Central memory CD4-positive, alpha-beta T cell (primary cell): ENCODE measurements at places on chromosomes 5 and 9.

DNA sequence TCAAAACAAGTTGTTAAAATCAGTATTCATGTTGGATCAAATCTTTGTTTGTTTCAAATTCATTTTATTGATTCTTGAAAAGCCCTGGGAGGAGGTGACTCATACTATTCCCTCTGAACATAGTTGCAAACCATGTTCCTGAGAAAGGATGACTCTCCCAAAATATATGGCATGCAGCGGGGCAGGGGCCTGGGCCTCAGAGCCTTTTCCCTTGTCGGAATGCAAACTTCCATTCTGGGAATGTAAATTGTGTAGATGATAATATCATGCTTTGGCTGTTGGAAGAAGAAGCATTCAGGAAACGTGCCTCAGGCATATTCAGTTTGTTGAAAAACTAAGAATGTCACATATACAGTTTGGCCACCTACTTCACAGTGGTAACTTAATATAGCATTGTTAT is 242.0 kb downstream of the AUH start:
- DNase-seq = no peak

GRCh38 chr5:118257066-118257465 is 731.3 kb downstream of the DTWD2 start:
- DNase-seq = no peak

DNA sequence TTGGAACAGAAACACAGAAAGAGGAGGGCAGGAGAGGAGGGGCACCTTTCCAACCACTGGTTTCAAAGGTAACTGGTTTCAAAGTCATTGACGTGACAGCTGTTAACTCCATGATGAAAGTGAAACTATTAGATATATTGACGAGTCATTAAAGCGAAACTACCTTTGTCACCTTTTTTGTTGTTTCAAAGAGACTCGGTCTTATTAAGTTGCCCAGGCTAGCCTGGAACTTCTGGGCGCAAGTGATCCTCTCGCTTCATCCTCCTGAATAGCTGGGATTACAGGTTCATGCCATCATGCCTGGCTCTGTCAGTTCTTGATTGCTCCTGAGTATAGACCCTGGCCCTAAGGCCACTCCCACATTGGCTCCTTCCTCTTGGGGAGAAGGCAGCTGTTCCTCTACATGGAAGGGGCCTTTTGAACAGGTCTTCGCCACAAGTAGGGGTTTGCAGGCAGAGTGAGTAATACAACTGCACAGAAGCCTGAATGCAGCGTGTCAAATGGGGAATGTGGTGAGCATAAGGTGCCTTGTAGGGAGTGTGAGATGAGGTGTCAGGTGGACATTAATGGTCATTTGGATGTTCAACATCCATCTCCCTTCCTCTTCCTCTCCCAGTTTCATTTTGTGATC is 3.4 kb upstream of the F12 start:
- peak; percentile 58 for DNase-seq

- DNase-seq = no peak
Observed at GRCh38 chr5:111704452-111705085, 52.4 kb downstream of the NREP start.

DNA sequence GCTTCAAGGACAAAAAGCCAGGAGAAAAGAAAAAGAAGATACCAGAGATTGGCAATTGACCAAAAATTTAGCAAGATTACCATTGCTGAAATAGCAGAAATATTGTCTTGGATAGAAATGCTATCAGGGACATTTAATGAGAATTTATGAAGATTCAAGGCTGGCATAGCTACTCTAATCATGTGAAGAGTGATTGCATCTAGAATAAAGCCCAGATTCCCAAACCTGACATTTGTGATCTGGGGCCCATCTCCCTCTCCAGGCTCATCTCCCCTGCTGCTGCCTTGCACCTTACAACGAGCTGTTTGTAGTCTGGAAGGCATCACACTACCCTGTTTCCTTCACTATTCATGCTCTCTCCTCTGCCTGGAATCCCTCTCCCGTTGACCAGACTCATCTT is 114.5 kb downstream of the C9orf152 start:
- DNase-seq = no peak

GRCh38 chr9:88308831-88309560 is 79.2 kb upstream of the SPIN1 start:
- no peak for DNase-seq

DNA sequence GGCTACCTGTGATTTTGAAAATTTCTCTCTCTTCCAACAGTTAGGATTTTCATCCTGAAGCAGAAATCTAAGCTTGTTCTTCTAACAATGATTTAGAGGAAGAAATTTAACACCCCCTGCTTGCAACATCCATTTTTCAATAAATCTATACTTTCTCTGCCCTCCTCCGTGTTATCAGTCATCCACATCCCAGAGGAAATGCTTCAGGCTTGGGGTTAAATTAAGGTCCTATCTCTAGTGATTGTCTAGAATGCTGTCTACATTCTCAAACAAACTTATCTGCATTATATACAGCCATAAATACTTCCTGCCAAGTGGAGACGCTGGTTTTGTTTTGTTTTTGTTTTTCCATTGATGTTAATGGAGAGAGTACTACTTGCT is 371.0 kb downstream of the CSNK1G3 start:
- no peak for DNase-seq

GRCh38 chr9:99826579-99826978 is 4.9 kb downstream of the NR4A3 start:
- DNase-seq = no peak

DNA sequence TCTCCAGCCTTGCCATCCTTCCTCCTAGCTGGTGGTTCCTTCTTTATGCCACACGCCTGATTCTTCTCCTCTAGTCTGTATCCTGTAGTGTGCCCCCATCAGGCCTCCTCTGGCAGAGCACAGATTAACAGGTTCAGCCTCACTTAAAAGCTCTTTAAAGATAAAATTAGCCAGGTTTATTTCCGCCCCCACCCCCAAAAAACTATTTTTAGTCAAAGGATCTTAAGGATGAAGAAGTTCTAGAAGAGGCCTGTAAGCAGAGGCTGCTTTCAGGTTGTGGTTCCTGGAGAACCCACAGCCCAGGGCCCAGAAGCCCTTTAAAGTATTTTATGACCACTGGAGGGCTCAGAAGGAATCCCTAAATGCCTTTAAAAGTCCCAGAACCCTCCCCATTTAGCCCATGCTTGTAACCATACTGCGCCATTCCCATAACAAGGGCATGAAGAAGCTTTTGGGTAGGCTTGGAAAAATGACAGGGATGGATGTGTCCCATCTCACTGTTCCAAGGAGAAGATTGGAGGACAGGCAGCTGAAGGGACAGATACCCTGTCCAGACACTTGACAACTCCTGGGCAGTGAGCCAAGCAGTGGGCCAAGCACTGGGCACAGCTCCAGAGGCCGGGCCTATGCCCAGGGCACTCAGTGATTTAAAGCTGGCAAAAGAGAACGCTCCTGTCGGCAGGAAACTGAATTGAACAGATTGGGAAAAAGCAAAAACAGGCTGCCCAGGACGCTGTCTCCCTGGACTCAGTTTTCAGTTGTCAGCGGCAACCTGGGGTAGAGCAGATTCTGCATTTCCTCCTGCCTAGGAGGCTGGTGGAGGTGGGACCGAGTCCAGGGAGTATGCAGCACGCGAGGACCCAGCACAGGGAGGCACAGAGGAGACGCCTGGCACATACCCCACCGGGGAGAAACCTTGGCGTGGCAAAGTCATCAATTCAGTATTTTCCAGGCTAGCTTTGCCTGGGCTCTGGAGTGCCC is 106.3 kb upstream of the SSBP2 start:
- no peak for DNase-seq

GRCh38 chr9:85212209-85212608 is 529.5 kb downstream of the AGTPBP1 start:
- no peak for DNase-seq

GRCh38 chr5:14208071-14209021 is 65.2 kb downstream of the TRIO start:
- DNase-seq = no peak

DNA sequence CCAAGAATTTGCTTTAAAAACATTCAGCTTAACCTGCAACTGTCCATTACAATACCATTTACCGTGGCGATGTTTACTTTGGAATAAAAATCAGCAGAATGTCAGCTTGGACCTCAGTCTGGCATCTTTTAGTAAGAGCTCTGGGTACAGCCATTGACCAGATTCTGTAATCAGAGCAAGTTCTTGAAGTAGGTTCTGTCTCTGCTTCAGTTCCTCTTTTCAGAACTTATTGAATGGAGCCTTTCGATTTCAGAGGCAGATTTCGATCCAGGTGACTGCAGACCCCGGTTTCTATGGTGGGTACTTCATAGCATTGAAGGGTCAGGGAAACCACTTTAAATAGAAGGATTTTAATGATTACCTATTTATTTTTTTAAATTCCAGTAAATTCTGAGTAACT is 53.4 kb upstream of the SV2C start:
- DNase-seq = no peak

GRCh38 chr9:72696511-72696910 is 175.1 kb downstream of the TMC1 start:
- DNase-seq = no peak

GRCh38 chr5:72307573-72307967 is 12.5 kb downstream of the MRPS27 start:
- no peak for DNase-seq

DNA sequence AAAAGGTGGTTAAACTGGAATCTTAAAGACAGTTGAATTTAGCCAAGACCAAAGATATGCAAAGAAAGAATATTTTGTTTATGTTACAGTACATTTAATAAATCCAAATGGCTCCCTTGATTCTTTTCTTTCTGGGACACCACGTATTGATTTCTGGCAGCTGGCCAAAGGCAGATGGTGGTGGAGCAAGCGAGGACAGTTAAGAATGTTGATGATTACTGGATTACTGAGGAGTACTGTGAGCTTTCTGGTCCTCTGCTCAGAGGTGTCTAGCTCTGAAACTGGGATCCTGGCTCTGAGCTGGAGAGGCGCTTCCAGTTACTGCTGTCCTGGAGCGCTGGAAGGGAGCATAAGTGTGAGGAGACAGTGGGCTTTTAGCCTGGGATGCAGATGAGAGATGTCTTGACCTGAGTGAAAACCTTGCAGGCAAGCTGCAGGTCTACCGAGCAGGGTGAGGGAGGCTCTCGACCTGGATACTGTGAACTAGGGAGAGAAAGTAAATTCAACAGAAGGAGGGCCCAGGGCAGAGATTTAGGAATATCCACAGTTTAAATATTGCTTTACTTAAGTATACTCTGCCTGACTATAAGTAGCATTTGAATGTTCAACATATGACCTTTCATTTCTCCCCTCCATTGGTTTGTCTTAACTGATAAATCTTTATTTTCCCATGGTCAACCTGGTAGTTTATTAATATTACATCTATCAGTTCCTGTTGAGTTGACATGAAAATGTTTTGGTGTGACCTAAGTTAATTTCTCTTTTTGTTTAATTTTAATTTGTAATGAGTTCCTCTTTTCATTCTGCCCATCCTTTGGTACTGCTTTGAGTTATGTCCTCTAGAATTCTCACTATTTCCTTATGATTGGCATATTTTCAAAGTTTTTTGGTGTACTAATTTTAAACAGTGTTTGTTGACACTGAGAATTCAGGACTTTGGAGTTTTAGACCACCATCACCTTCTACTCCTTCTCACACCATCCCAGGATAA is 3.7 kb downstream of the SYK start:
- no peak for DNase-seq

DNA sequence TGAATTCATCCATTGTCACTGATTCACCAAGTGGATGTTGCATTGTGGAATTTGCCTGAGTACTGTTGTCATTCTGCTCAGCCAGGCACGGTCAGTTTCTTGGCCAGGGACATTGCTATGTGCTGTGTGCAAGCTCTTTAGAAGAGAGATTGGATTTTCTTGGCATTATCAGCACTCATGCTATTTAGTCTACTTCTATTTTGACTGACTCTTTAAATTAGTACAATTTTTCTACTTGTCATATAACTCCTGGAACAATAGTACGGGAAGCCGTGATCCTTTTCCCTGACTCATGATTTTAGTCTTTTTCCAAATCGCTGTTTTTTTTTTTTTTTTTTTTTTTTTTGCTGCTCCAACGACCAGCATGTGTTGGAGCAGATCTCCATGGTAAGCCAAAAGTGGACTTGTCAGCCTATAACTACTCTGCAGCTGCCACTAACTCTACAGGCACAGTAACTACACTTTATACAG is 129.7 kb downstream of the CDC42SE2 start:
- no peak for DNase-seq

- DNase-seq = no peak
Observed at GRCh38 chr9:19440823-19441580, 32.2 kb downstream of the ACER2 start.

DNA sequence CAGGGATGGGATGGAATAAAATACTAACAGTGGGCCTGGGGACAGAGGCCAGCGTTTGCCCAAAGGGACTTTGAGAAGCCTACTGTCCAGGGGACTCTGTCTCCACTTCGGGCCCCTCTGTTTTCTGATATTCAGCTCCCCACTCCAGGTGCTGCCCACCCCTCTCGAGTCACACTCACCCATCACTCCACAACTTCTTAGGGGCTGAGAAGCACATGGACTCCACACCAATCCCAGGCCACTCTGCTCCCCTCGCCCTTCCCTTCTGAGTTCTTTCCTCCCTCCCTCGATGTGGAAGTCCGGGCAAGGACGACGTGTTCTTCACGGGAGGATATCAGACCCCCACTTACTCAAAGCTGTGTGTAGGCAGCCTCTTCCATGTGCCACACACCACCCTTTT is 124.5 kb downstream of the BARX1 start:
- DNase-seq = no peak

GRCh38 chr5:33231214-33231710 is 209.5 kb upstream of the TARS1 start:
- no peak for DNase-seq
